Gastroesophageal sphincter (tissue), 4 donors: ENCODE measurements at places on chromosomes 6 and 20. TPM values are rescaled to one million over a fixed set of nuclear protein-coding genes. Genes with fewer than 3 reads are reported as not detected.
A peak's percentile ranks its signal among the peaks of the same experiment; 100 is the strongest.

- no peak for ATAC-seq
Observed at GRCh38 chr6:27865850-27866356, 46.3 kb downstream of the OR2B2 start.

DNA sequence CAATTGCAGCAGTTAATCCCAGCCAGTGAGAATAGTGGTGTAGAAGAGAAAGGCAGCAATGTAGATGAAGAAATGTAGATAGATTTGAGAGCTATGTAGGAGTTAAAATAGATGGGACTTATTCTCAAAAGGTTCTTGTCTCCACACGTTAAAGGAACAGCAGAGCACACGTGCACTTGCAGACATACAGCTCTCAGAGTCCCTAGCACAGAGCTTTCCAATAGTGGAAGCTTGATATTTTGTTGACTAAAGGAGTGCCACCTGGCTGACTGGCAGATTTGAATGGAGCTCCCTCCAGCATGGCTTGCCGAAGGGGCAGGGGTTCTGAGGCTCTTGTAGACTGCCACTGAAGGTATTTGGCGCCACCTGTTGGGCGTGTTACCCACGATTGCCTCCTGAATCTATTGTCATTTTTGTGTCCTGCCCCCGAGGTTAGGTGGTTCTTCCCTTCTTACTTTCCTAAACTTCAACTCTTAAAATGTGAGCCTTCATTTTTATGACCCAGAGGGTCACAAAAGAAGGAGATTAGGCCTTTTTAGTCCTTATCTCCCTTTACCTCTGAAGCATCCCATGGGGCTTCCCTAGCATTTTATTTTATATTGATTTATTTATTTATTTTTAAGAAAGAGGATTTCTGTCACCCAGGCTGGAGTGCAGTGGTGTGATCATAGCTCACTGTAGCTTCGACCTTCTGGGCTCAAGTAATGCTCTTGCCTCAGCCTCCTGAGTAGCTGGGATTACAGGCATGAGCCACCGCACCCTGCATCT lies 16.4 kb downstream of the BRD2 start:
- peak; percentile 79 for ATAC-seq

DNA sequence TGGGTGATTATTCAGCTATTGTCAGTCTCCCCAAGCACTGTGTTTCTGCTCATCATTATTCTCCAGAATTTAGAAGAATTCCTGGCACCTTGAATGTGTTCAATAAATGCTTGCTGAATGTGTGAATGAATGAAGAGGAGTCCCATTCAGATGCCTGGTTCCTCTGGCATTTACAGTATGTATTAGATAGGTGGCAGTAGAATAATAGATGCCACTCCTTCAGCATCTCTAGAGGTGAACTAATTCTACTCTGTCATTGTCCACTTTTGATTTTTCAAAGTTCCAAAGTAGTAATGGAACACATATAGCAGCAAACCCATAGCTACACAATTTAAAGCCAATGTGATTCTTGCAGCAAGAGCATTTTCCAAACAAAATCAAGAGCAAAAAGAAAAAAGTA lies 118.9 kb upstream of the CEP162 start:
- no peak for ATAC-seq

ZC2HC1B gene
- not detected for total RNA-seq

C20orf144 gene
- total RNA-seq: not detected

EDN1 gene
- total RNA-seq: 12.8 TPM

RAD21L1 gene
- total RNA-seq: not detected

GMPR gene
- 18.2 TPM for total RNA-seq

HSF2 gene
- 21.1 TPM for total RNA-seq

LRRC1 gene
- total RNA-seq: 12.4 TPM
